ENCODE measurements at places on chromosomes 3 and 15.
A peak's percentile ranks its signal among the peaks of the same experiment; 100 is the strongest.

DNA sequence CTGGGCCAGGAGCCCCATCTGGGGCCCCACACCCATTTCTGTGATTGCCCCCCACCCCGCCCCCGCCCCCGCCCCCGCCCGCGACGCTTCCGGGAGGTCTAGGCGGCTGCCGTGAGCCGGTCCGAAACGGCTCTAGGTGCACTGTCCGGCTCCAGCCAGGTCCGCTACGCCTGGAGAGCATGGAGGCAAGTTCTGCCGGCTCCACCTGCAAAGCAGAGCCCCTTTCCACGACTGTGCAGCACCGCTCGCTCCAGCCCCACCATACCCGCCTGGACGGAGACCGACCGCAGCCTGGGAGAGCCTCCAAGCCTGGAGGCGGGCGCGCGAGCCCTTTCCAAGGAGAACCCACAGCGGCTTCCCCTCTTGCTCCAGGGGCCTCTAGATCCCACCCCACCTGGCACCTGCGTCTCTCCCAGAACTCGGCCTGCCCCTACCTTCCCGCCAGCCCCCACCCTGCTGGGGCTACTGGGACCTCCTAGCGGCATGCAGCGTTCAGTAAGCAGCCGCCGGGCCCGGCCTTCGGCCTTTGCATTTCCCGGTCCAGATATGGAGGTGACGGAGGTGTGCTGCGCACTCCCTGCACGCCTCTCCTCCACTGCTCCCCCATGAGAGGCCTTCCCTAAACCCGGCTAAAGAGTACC is 66.2 kb downstream of the KLF13 start:
- no peak for DNase-seq

DNA sequence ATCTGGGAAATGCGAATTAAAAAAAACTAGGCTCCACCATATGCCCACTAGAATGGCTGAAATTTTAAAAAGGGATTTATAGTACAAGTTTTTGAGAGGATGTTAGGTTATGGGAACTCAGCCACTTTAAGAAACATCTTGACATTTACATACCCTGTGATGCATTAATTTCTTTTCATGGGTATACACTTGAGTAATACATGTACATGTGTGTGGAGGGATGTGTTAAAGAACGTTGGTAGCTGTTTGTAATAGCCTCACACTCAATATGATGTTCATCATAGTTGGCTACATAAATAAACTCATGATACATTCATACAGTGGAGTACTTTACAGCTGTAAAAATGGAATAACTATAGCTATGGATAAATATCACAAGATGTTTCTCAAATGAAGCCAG is 40.9 kb downstream of the MEF2A start:
- no peak for DNase-seq

DNA sequence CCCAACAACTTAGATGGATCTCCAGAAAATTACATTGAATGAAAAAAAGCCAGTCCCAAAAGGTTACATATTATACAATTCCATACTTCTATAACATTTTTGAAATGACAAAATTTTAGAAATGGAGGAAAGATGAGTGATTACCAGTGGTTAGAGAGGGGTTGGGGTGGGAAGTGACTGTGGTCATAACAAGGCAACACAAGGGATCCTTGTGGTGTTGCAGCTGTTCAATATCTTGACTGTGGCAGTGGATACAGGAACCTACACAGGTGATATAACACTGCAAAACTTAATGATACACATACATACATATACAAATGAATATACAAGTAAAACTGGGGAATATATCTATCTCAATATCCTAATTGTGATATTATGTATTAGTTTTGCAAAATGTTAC is 9.6 kb downstream of the GOLGB1 start:
- DNase-seq, result no peak

DNA sequence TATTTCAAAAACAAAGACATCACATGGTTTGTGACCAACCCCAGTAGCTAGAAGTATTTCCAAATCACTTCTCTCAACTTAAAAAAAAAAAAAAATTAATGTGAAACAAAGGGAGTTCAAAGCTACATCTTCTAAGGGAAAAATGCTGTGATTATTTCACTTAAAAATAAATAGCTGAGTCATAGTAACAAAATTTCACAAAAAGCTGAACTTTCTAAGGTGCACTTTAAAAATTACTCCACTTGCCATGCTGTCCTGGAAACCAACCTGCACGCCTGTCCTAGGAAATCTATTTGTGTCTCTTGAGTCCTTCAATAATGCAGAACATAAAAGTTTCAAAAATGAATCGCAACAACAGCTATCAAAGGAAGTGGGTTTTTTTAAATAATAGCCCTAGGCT is 1.8 kb downstream of the ACAP2 start:
- no peak for DNase-seq

DNA sequence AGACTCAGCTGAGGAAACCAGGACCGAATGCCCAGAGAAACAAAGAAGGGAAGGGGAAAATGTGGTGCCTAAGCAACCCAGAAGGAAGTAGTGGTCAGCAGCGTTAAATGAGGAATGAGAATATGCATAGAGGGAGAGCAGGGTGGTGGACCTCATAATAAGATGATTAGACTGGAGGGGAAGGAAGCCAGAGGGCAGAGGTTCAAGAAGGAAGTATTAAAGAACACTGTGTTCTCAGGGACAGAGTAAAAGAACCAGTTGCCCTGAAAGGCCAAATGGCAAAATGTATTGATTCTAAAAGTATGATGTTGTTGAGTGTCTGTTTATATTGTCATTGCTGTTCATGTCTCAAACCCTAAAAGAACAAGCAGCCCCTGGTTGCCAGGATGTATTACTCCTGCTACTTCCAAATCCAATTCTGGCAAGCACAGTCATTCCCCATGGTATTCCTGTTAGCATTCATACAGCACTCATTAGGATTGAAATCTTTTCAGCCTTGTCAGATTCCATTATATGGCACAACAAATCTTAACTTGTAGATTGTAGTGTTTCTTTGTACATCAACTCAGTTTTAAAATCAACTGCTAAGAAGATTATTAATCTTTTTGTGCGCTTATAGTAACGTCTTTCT is 23.4 kb downstream of the P2RY1 start:
- DNase-seq, result no peak

DNA sequence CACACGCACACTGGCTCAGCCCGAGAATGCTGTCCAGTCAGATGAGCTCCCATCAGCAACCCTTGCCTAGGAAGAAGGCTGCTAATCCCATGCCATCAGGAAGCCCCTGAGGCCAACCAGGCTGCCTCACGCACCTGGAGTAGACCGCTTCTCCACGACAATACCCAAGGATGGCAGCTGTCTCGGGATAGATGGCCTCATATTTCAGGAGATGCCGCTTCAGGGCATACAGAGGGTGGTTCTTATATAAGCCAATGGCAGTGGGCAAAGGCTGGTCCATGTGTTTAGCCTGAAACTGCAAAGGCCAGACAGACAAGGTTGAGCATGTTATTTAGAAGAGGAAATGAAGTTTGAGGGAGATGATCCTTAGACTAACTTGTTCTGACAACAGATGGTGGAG is 22.2 kb downstream of the XPC start:
- DNase-seq, result no peak

- no peak for DNase-seq
Observed at GRCh38 chr15:31993062-31993461, 37.3 kb upstream of the CHRNA7 start.

DNA sequence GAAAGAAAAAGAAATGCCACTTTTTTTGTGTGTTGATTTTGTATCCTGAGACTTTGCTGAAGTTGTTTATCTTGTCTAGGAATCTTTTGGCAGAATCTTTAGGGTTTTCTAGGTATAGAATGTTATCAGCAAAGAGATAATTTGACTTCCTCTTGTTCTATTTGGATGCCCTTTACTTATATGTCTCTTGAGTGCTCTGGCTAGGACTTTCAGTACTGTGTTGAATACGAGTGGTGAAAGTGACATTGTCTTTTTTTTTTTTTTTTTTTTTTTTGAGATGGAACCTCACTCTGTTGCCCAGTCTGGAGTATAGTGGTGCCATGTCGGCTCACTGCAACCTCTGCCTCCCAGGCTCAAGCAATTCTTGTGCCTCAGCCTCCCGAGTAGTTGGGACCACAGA is 64.7 kb upstream of the NPHP3 start:
- DNase-seq, result no peak

GRCh38 chr3:18223571-18223970 is 201.6 kb downstream of the SATB1 start:
- DNase-seq, result no peak

- DNase-seq, result peak; percentile 63
Observed at GRCh38 chr15:96330450-96331143, at the start of gene NR2F2. Gene NR2F2 (plus strand): TSS chr15:96330700. CDS start chr15:96332106, 1,406 bp downstream.

DNA sequence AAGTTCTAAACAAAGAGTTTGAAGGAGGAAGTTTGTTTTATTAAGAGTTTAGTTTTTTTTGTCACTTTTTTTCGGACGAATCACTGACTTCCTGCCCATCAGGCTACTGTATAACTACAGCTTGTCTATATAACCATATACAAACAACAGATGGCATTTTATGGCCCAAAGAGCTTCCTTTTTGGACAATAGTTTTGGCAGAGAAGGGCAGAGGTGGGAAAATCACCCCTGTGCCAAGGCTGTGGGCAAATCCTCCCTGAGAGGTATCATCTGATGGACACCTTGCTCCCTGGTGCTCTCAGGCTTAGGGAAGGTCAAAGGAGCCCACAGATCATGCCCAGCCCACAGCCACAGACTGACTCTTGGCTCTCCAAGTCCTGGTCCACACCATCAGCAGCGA is 113.4 kb downstream of the OXNAD1 start:
- no peak for DNase-seq

DNA sequence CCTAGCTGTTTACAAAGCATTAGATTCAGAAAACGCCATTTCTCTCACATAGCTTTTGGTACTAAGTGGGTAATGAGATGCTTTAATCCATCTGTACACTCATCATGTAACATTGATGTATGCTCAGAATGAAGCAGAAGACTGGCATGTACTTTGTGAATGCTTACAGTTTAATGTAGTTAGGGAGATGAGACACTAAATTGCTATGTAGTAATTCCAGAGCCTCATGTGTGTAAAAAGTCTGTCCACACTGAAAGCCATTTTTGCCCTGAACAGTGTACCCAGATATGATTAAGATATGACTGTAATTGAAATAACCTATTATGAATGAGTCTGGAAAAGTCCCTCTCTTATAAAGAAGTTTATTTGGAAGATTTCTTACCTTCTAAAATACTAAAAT is 66.5 kb downstream of the ARMC8 start:
- DNase-seq, result no peak

DNA sequence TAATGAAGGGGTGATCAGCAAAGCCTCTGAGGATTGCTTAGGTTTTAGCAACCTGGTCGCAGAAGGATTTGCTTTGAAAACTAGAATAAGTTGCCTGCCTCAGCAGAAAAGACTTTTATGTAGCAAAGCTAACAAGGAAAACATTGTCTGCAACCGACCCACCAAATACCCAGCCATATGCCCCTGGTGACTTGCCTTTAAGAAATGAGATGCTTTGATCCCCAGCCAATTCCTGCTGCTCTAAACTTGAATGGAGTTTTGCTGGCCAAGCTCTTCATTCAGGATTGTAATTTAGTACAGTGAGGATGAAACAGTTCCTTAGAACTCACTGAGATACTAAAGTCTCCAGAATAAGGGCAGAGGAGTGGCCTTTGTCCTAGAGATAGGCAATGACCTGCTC is 139.8 kb upstream of the PROK2 start:
- no peak for DNase-seq

- DNase-seq, result peak; percentile 63
Observed at GRCh38 chr3:69326855-69327300, 59.0 kb downstream of the FRMD4B start.

- DNase-seq, result no peak
Observed at GRCh38 chr15:83062768-83063180, 4.3 kb downstream of the BTBD1 start.

DNA sequence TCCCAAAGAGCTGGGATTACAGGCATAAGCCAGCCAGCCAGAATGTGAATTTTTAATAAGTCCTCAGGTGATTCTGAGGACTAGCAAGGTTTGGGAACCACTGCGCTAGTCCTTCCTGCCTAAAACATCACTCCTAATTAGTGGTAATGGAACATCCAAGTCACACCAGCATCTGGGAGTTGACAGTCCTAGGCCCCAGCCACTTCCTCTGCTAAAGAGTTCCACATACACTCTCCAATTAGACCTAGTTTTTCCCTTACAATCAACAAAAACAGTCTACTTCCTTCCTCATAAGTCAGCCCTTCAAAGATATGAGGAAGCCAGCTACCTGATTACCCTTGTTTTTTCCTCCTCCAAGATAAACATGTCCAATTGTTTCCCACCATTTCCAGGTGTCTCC is 78.1 kb downstream of the OXNAD1 start:
- no peak for DNase-seq

GRCh38 chr3:29420106-29420505 is 139.2 kb downstream of the RBMS3 start:
- no peak for DNase-seq

- no peak for DNase-seq
Observed at GRCh38 chr3:4985330-4986174, 6.3 kb downstream of the BHLHE40 start.

- no peak for DNase-seq
Observed at GRCh38 chr3:101865751-101866509, 16.6 kb downstream of the NFKBIZ start.

DNA sequence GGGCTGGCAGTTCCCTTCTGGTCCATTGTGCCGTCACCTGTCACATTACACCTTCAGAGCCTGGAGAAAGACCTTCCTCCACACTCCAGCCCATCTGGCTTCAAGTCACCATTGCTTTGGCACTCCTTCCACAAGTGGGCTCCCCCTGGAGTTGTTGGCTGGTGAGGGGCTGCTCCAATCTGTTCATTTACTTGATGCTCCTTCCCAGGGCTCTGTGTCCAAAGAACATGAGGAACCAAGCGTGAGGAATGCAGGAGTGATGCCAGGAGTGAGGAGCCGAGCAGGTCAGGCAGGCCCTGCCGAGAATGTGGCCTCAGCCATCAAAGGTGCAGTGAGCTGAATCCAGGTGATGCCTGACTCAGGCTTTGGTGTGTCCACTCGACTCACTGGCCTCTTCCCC is 57.2 kb downstream of the OXNAD1 start:
- DNase-seq, result no peak

DNA sequence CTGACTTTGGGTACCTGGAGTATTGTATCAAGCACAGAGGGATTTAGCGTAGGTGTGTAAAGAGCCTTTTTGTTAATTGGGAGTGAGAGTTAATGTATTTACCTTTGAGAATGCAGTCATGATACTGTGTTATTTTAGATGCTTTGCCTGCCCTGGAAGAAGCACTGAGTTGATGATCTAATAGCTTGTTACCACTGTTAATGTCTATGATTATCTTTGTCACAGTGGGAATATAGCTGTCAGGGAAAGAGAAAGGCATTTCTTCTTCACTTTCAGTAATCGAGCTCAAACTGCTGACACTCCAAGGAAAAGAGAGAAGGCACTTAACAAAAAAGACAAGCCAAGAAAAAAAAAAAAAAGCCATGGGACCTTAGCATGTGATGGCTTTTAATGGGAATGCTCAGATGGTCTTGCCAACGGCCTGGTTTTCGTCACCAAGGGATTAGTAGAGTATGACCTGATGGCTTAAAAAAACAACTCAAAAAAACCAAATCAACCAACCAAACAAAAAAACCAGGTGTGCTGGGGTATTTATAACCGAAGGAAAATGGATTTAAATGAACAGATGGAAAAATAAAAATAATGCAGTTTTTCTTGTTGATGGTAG is 387.4 kb downstream of the PTPRG start:
- no peak for DNase-seq

GRCh38 chr3:49750056-49750455 is 26.3 kb upstream of the GMPPB start:
- no peak for DNase-seq

- DNase-seq, result no peak
Observed at GRCh38 chr3:135040321-135041240, 245.5 kb downstream of the EPHB1 start.

Measured in stimulated activated CD4-positive, alpha-beta T cell treated with anti-CD3 and anti-CD28 coated beads, Interleukin-1b, Interleukin-23, amount 100 ng/mL, for 48 hours (primary cell).